ENCODE measurements at places on chromosomes 3 and 15.

GRCh38 chr15:31125061-31125460, 23.5 kb upstream of the TRPM1 start:
- no peaks in the 10 kb centered on the region for H3K36me3 ChIP-seq
- no peak overlapping the region for H3K4me3 ChIP-seq
- no peak overlapping the region for H3K27ac ChIP-seq
- no peaks in the 10 kb centered on the region for H3K27me3 ChIP-seq
- H3K4me1 ChIP-seq: no peaks in the 10 kb centered on the region

DNA sequence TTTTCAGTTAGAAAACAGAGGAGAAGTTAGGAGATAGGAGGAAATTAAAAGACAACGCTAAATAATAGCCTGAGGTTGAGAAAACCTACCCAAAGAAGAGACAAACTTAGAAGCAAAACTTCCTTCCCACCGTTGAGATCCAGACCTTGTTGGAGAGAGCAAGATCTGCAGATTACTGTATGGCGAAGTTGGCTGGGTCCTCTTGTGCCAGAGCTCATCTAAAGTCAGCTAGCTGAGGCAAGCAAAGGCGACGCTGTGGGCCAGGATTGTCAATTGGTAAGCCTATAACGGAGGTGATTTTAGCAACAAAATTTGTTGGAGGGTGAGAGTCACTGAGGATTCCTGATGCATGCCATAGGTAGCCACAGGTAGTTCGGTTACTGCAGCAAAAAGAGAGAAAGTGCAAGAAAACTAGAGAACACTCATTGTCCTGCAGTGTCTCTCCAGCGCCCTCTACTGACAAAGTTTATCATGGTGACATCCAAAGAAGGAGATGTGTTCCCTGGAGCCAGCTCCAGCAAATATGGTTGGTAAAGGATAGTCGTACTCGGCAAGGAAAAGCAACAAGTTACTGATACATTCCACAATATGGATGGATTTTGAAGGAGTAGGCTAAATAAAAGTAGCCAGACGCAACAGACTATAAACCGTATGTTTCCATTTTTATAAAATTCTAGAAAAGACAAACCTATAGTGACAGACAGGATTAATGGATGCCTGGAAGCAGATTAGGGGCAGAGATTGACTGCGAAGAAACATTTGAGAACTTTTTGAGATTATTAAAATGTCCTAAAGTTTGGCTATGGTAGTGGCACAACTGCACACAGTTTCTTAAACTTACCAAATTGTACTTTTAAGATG, 9.8 kb upstream of the OR5K4 start:
- H3K36me3 ChIP-seq: no peaks in the 10 kb centered on the region
- H3K4me3 ChIP-seq: no peak overlapping the region
- no peak overlapping the region for H3K27ac ChIP-seq
- peak; percentile 28 for DNase-seq

DNA sequence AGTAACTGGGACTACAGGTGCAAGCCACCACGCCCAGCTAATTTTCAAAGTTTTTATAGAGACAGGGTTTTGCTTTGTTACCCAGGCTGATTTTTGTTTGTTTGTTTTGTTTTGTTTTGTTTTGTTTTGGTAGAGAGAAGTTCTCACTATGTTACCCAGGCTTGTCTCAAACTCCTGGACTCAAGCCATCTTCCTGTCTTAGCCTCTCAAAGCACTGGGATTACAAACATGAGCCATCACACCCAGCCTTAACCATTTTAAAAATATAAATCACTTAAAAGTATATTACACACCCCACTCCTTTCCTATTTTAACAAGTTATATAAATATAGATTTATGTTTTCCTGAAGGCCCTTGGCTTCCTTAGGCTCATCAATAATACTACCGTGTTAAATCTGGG, 6.5 kb upstream of the DYNC1LI1 start:
- no peaks in the 10 kb centered on the region for H3K27me3 ChIP-seq
- H3K4me1 ChIP-seq: peaks cover 14% of the 10 kb centered on the region
- H3K27ac ChIP-seq: peak overlapping the region; percentile 32
- no peak for DNase-seq
- no peak overlapping the region for H3K4me3 ChIP-seq
- H3K36me3 ChIP-seq: no peaks in the 10 kb centered on the region

DNA sequence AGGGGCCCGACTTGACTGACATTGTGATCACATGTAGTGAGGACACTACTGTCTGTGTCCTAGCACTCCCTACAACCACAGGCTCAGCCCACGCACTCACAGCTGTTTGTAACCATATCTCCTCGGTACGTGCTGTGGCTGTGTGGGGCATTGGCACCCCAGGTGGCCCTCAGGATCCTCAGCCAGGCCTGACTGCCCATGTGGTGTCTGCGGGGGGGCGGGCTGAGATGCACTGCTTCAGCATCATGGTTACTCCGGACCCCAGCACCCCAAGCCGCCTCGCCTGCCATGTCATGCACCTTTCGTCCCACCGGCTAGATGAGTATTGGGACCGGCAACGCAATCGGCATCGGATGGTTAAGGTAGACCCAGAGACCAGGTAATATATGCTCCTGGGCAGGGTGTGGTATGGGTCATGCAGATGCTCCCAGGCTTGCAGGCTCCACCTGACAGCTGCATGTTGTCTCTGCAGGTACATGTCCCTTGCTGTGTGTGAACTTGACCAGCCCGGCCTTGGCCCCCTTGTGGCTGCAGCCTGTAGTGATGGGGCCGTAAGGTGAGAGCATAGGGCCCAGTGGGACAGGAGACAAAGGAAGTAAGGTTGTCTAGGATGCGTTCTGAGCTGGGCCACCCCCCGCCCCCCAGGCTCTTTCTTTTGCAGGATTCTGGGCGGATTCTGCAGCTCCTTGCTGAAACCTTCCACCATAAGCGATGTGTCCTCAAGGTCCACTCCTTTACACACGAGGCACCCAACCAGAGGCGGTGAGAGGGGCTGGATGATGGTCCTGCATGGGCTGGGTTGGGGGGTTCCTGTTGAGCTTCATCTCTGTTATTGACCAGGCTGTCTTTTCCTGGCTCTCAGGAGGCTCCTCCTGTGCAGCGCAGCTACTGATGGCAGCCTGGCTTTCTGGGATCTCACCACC, 4.4 kb downstream of the DALRD3 start:
- no peak overlapping the region for H3K4me3 ChIP-seq
- DNase-seq: no peak
- H3K27ac ChIP-seq: no peak overlapping the region
- peaks cover 42% of the 10 kb centered on the region for H3K36me3 ChIP-seq
- no peaks in the 10 kb centered on the region for H3K27me3 ChIP-seq

Data from adrenal gland (tissue), 19 donors.